OCI-M1 (cell line): ENCODE measurements at places on chromosomes 7 and 10.
A peak's percentile ranks its signal among the peaks of the same experiment; 100 is the strongest.

GRCh38 chr7:144414815-144415214 is 11.3 kb upstream of the NOBOX start:
- no peak for DNase-seq

GRCh38 chr7:954330-955238 is at the start of gene ADAP1:
Gene ADAP1 (minus strand): TSS chr7:954680. CDS start chr7:954477, 203 bp downstream.
- DNase-seq = peak; percentile 56

DNA sequence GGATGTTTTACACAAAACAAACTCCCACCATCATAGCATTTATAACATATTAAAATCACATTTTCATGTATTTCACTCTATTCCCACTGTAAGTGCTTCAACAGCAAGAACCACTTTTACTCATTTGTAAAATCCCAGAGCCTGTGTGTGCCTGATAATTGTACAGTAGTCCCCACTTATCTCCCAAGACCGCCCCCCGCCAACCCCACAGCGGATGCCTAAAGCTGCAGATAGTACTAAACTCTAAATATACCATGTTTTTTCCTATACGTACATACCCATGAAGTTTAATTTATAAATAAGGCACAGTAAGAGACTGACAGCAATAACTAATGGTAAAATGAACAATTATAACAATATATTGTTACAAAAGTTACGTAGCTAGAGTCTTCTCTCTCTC is 33.5 kb downstream of the EZH2 start:
- DNase-seq = no peak

DNA sequence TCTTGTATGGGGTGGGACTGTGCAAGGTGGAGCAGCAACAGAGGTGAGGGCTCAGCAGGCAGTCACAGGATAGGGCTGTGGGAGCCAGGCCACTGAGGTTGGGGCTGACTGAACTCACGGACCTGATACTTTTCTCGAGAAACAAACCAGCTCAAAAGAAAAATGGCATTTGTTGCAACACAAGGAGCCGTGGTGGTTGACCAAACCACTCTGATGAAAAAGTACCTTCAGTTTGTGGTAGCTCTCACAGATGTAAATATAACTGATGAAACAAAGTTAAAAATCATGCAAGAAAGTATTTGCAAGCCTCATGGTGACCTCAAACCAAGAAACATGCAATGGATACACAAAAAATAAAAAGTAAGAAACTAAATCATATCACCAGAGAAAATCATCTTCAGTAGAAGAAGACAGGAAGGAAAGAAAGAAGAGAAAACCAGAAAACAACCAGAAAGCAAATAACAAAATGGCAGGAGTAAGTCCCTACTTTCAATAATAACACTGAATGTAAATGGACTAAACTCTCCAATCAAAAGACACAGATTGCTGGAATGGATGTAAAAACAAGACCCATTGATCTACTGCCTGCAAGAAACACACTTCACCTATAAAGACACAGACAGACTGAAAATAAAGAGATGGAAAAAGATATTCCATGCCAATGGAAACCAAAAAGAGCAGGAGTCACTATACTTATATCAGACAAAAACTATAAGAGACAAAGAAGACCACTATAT is 48.9 kb upstream of the DUSP5 start:
- no peak for DNase-seq
